ENCODE measurements at places on chromosomes 5 and 9. TPM values are rescaled to one million over a fixed set of nuclear protein-coding genes. Genes with fewer than 3 reads are reported as not detected.

GRCh38 chr5:68337235-68337634 is 121.7 kb downstream of the PIK3R1 start:
- H3K27ac ChIP-seq: no peak overlapping the region
- no peaks in the 10 kb centered on the region for H3K36me3 ChIP-seq
- H3K4me1 ChIP-seq: peaks cover 12% of the 10 kb centered on the region
- DNase-seq: no peak
- no peaks in the 10 kb centered on the region for H3K27me3 ChIP-seq

DNA sequence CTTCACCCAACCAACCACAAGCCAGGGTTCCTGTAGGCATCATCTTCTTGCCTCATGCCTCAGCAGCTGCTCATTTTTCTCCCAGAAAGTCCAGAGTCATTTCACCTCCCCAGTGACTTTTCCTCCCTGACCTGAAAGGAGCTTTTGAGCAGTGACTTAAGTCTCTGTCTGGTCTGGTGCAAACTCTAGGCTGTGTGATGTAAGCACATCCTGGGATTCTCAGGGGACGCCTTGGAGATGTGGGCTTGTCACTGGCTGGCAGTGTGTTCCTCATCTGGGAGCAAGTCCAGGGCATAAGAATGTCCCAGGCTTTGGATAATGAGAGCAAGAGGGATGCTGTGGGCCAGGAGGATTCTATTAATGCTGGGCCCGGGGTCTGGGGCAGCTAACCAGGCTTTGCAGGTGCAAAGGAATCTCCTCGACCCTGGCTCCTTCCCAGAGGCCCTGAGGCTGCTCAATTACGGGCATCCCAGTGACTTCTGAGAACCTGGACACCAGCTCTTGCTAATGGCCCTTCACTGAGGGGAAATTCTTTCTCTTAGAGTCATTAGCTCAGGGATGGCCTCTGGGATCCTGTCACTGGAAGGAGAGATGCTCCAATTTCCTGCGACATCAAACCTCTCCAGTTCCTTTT is 211.0 kb upstream of the PANK3 start:
- H3K27ac ChIP-seq: no peak overlapping the region
- no peaks in the 10 kb centered on the region for H3K27me3 ChIP-seq
- DNase-seq: no peak
- H3K4me1 ChIP-seq: peaks cover 8% of the 10 kb centered on the region

GRCh38 chr9:69421908-69422801 is 97.1 kb downstream of the ENTREP1 start:
- no peaks in the 10 kb centered on the region for H3K4me1 ChIP-seq
- no peak overlapping the region for H3K4me3 ChIP-seq
- H3K36me3 ChIP-seq: no peaks in the 10 kb centered on the region
- peak; percentile 45 for DNase-seq

- H3K36me3 ChIP-seq: no peaks in the 10 kb centered on the region
- H3K4me1 ChIP-seq: no peaks in the 10 kb centered on the region
- DNase-seq: peak; percentile 34
Measured at GRCh38 chr9:22452415-22453010, 5.9 kb downstream of the DMRTA1 start.

DNA sequence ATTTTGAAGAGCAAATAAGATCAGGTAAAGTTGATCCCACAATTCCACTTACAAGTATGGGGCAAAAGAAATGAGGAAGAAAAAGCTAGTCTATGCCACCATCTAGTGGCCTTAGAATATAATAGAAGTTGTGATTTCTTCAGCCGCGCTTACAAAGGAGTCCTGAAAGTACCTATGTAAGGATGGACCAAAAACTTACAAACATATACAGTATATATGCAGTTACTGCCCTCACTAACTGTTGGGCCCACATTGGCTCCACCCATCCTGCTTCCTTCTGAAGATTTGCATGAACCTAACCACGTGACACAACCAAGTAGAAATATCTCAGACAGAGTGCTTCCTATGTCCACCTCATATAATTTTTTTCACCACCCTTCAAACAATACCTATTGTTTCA is 11.7 kb upstream of the OR13D1 start:
- H3K4me1 ChIP-seq: no peaks in the 10 kb centered on the region
- no peak overlapping the region for H3K27ac ChIP-seq
- no peaks in the 10 kb centered on the region for H3K36me3 ChIP-seq
- peak; percentile 8 for DNase-seq
- H3K4me3 ChIP-seq: no peak overlapping the region

Gene FGF1
- polyA plus RNA-seq: not detected

Gene BRINP1
- not detected for polyA plus RNA-seq

Gene CDC20B
- polyA plus RNA-seq: not detected

DNA sequence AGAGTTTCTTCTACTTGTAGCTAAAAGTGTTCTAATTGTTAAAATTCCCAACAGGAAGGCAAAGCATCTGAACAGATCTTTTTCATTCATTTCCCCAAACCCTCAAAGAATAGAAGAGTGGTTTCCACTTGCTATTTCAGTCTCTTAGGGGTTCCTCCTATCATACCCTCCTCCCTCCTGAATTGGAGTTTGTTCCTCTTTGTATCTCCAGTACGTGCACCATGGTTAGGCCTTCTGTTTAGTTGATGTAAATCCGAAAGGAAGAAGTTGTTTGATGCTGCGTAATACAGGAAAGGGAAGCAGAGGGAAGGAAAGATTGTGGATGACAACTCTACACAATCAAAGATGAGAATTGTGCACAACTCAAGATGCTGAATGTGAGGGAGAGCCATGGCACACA is 303.6 kb downstream of the PIK3R1 start:
- H3K27ac ChIP-seq: no peak overlapping the region
- H3K4me3 ChIP-seq: peak overlapping the region; percentile 6
- no peaks in the 10 kb centered on the region for H3K27me3 ChIP-seq
- H3K36me3 ChIP-seq: no peaks in the 10 kb centered on the region

- no peak for DNase-seq
- H3K4me1 ChIP-seq: no peaks in the 10 kb centered on the region
- H3K36me3 ChIP-seq: no peaks in the 10 kb centered on the region
- H3K27me3 ChIP-seq: no peaks in the 10 kb centered on the region
Measured at GRCh38 chr5:26569241-26569928, 469.0 kb downstream of the CDH9 start.

GRCh38 chr5:433836-434235 is 9.1 kb upstream of the EXOC3 start:
- H3K36me3 ChIP-seq: no peaks in the 10 kb centered on the region
- no peaks in the 10 kb centered on the region for H3K27me3 ChIP-seq
- H3K4me1 ChIP-seq: no peaks in the 10 kb centered on the region
- no peak for DNase-seq
- H3K4me3 ChIP-seq: no peak overlapping the region

- no peak for DNase-seq
- no peaks in the 10 kb centered on the region for H3K27me3 ChIP-seq
- no peak overlapping the region for H3K27ac ChIP-seq
Measured at GRCh38 chr9:124343533-124344290, 71.5 kb downstream of the PSMB7 start.

GRCh38 chr9:87080512-87081264 is 133.4 kb upstream of the GAS1 start:
- H3K4me1 ChIP-seq: no peaks in the 10 kb centered on the region
- DNase-seq: no peak
- H3K4me3 ChIP-seq: no peak overlapping the region
- H3K27me3 ChIP-seq: no peaks in the 10 kb centered on the region
- H3K27ac ChIP-seq: no peak overlapping the region
- H3K36me3 ChIP-seq: no peaks in the 10 kb centered on the region

Gene ECSCR
- polyA plus RNA-seq: not detected

Measured in CD14-positive monocyte (primary cell).